ENCODE measurements at places on chromosomes 7 and 10. TPM values are rescaled to one million over a fixed set of nuclear protein-coding genes. Genes with fewer than 3 reads are reported as not detected.

DNA sequence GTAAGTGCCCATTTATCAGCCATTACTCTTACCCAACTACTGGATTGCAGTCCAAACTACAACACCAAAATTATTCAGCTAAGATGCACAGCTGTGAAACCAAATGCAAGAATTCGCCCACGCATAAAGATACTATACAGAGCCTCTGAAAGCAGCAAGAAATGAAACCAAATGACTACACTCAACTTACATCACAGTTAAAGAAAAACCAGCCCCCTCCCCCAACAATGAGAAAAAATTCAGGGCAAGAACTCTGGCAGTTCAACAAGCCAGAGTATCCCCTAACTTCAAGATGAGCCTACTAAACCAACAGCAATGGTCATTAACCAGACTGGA is 209.1 kb upstream of the VWC2 start:
- DNase-seq: no peak

DNA sequence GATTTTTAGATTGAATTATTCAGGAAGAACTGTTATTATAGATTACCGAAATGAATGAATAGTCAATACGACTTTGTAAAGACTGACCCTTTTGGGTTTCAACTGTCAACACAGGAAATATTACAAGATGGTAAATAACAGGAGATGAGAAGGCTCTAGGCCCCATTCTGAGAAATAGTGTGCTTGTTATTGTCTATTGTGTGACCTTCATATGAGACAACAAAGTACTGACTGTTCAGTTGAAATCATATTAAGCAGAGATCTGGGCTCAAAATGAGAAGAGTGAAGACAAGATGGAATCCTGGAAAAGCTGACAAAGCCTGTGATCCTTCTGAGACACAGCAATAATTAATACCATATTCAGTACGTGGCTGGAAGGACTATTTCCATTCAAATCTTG is 503.8 kb downstream of the INHBA start:
- no peak for DNase-seq

DNA sequence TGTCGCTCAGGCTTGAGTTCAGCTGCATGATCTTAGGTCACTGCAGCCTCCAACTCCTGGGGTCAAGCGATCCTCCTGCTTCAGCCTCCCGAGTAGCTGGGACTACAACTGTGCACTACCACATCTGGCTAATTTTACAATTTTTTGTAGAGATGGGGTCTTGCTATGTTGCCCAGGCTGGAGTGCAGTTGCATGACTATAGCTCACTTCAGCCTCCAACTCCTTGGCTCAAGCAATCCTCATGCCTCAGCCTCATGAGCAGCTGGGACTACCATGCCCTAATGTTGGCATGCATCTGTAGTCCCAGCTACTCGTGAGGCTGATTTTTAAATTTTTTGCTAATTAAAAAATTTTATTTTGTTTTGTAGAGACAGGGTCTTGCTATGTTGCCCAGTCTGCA is 101.9 kb upstream of the NPTX2 start:
- peak; percentile 20 for DNase-seq

DNA sequence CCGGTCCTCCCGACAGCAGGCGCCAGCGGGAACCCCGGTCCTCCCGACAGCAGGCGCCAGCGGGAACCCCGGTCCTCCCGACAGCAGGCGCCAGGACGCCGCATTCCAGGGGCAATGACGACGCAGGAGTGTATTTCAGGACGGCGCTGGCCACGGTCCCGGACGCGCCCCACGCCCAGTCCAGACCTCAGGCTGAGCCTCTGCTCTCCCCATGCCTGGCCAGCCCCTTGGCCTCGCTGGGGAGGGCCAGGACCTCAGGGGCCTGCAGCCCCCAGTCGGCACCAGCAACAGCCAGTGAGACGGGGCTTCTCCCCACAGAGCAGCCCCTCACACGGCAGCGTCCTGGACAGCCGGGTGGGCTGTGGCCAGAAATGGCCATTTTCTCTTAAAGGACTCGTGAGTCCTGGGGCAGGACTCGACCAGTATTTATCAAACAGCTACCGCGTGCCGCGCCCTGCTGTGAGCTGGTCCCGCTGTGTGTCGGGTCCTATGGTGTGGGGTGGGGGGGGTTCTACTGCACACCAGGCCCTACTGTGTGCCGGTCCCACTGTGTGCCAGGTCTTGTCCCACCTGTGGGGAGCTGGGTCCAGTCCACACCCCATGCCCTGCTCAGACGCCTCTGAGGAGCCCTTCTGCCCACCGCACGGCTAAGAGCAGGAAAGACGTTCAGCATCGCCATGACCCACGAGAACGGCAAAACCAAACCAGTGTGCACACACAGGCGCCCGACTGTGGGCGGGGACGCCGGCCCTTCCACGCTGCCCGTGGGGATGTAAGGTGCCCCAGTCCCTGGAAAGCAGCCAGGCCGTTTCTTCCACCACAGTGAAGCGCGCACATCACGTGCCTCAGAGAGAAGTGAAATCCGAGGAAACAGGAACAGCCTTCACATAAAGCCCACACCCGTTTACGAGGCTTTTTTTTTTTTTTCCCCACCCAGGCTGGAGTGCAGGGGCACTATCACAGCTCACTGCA is 33.3 kb downstream of the GET4 start:
- DNase-seq: peak; percentile 87

DNA sequence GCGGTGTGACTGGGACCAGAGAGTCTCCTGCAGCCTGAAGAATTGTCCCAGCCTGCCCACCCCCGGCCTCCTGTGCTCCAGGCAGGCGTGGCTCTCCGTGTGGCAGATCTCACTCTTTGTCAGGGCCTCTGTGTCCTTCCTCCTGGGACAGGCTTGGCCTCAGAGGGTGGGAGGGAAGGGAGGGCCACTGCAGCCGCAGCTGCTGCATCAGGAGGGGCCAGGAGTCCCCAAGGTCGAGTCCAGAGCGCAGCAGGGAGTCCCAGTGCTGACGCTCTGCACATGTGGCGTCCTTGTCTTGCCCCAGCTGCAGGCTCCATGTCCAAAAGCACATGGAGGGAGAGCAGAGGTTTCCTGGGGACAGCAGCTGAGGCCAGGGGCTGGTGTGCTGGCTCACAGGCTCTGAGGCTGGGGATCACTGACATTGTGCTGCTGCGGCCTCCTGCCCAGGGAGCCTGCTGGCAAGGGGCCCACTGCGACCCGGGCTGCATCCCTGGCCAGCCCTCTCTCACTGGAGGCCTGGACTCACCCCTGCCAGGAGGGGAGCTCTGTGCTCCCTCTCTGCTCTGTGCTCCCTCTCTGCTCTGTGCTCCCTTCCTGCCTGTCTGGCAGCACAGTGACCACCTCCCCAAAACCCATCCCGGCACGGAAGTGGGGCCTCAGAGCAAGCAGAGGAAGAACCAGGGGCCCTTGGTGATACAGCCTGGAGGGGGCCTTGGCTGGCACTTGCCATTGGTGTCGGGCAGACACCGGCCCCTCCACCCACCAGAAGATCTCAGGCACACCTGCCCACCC is 114.6 kb upstream of the RET start:
- DNase-seq: peak; percentile 56

Gene WNT8B
- polyA plus RNA-seq: not detected

Gene CYP3A7
- polyA plus RNA-seq: not detected

- DNase-seq: no peak
These were observed 558.9 kb upstream of the MBL2 start for GRCh38 chr10:53331460-53331859.

GRCh38 chr10:62903828-62904227 is 87.7 kb upstream of the EGR2 start:
- DNase-seq: no peak

DNA sequence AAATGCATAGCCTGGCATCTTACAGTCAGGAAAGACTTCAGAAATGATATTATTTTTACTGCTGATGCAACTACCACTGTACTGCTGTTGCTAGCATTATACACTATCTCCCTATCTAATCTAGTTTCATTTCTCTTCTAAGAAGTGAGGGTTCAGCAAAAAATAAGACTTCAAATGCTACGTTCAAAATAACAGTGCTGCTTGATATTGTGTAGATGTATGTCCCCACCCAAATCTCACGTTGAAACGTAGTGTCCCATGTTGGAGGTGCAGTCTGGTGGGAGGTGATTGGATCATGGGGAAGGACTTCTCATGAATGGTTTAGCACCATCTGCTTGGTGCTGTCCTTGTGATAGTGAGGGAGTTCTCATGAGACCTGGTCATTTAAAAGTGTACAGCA is 129.4 kb downstream of the ANK3 start:
- no peak for DNase-seq

Gene HYAL4
- 0.09 TPM for polyA plus RNA-seq

DNA sequence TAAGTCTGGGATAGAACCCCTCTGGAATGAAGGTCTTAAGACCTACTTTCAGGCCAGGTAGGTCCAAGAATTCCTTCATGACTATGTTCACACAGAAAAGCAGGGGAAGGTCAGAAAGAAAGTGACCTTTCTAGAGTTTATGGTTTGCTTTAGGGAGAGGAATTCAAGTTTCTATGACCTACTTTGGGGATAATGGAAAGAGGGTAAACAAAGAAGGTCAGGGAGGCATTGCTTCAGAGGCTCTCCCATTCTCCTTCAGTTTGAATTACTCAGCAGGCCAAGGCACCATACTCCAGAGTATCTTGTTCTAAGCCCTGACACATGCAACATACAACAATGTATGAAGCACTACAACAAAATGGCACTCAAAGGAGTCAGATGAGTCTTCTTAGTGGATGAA is 11.5 kb upstream of the MACC1 start:
- DNase-seq: no peak

- peak; percentile 88 for DNase-seq
These were observed 168.0 kb upstream of the RHEB start for GRCh38 chr7:151687523-151688235.

Gene CCDC172
- polyA plus RNA-seq: not detected

Gene CALML3
- not detected for polyA plus RNA-seq

DNA sequence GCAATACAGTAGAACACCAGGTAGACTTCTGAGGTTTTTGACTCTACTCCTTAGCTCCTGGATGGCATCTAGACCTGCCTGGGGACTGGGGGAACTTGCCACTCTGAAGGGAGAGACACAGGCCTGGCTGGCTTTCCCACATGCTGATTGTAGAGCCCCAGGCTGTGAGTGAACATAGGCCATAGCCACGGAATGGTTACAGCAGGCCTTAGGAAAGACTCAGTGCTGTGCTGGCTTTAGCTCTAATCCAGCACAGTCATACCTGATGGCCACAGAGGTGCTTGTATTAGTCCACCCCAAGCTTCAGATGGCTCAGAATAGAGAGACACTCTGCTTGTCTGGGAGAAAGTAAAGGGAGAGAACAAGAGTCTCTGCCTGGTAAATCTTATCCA is 35.0 kb upstream of the ARHGAP12 start:
- no peak for DNase-seq

Gene IFIT1B
- polyA plus RNA-seq: not detected

Gene RNF148
- polyA plus RNA-seq: not detected

DNA sequence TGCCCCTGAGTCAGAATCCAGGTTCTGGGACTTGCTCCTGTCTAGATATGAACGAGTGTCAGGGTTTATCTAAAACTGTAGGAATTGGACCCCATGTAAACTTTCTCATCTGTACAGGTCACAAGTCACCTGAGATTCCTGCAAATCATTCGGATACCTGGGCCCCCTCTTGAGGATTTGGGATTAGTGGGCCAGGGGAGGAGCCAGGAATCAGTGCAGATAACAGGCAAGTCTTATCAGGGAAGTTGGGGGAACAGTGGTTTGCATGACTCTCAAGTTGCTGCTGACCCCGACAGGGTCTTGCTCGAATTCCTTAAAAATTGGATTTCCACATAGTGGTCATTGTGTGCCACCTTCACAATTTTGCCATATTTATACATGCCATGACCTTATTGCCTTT is 188.4 kb upstream of the LYZL1 start:
- no peak for DNase-seq

Gene C10orf53
- polyA plus RNA-seq: not detected

Gene SLIT1
- not detected for polyA plus RNA-seq

DNA sequence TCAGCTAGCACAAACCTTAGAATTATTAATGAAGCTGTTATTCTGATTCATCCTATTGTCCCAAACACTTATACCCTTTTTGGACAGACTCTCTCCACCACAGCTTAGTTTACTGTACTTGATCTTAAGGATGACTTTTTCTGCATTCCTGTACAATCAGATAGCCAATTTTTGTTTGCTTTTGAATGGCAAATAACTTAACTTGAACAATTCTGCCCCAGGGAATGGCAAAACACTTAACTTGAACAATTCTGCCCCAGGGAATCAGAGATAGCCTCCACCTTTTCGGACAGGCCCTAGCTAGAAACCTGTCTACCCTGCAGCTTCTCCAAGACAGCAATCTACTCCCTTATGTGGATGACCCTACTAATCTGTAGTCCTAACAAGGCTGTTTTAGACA is 668.0 kb upstream of the LRRTM3 start:
- DNase-seq: no peak

DNA sequence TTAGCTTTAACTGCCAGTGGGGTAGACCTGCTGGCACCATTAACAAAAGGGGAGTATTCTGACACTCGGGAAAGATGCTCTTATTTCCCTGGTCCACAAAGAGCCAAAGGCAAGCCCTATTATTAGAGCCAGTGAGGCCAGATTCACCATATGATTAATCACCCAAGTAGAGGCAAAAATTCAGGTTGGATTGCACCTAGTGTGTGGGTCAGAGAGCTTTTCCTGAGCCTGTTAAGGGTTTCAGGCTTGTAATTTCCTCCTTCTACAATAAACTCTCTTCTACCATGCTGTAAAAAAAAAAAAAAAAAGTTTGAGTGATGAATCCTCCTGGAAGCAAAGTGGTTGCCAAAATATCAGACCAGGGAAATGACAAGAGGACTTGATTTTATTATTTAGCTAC is 163.5 kb downstream of the MBL2 start:
- no peak for DNase-seq

Gene NKX2-3
- polyA plus RNA-seq: 7.2 TPM

Gene FRMD4A
- 3.9 TPM for polyA plus RNA-seq
